ENCODE measurements at places on chromosomes 7 and 10.

GRCh38 chr7:30166155-30166840 is 31.5 kb downstream of the MTURN start:
- DNase-seq, result no peak

DNA sequence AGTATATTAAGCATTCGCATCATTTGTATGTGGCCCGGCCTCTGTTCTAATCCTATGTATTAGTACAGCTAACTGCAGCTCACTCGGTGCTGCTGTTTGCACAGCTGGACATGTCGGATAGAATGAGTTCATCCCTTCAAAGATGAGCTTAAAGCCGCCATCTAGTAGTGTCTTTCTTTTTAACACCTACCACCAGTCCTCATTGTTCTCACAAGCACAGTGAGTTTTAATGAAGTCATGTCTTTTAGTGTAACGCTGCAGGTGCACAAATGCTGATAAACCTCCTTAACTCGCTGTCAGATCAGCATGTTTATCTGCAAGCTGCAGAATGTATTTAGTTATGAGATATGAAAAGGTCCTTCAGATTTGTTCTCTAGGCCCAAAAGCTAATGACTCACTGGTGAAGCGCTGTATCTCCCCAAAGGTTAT is 247.5 kb downstream of the MTERF1 start:
- no peak for DNase-seq

DNA sequence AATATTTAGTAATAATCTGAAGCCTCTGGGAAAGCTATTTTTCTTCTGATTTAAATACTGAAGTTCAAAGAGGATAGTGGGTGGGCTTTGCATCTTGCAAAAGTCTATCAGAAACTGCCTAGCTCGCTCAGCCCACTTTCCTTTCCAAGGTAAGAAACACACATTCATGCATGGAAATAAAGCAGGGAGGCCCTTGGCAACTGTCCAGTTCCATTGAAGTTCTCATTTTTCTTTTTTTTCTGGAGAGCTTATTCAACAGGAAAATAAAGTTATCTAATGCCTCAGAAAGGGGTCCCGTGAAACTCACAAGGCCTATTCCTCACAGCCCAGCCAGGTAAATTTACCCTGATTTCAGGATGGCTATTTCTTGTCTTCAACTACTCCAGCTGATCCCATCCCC is 654.9 kb downstream of the KCNMA1 start:
- no peak for DNase-seq

DNA sequence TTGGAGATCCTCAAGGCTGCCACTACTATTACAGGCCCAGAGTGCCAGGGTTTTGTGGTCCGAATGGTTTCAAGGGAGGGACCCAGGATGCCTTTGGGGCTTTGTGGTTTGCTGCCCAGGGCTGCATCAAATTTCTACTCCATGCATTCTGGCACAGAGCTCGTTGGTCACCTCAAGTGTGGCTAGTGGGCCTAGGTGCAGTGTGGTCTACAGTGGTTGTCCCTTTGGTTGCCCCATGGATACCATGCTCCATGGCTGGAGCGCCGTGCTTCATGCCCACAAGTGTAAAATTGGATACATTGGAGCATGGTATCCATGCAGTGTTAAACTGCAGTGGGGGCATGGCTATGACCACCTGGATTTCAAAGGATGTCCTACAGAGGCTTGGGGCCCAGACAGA is 5.4 kb upstream of the PRF1 start:
- no peak for DNase-seq

GRCh38 chr7:931871-932650 is 22.4 kb downstream of the ADAP1 start:
- no peak for DNase-seq
